ENCODE measurements at places on chromosomes 7 and 10.

GRCh38 chr7:77353407-77353721 lies 62.8 kb downstream of the GSAP start:
- DNase-seq: no peak

DNA sequence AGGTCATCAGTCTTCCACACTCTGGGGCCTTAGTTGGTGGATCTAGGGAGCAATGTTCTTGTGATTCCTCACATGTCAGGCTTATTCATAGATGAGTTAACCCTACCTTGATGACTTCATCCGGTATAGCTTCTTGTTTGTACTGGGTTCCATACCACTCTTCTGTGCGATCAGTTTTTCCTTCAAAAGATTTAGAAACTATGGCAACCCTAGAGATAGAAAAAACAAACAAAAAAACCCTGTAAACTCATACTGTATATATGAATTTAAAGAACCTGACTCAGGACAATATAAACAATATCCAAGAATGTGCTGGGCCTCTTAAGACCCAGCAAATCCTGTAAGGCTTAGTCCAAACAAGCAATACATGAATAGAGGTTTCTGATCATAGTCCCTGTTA lies 83.5 kb downstream of the IDE start:
- DNase-seq: no peak

DNA sequence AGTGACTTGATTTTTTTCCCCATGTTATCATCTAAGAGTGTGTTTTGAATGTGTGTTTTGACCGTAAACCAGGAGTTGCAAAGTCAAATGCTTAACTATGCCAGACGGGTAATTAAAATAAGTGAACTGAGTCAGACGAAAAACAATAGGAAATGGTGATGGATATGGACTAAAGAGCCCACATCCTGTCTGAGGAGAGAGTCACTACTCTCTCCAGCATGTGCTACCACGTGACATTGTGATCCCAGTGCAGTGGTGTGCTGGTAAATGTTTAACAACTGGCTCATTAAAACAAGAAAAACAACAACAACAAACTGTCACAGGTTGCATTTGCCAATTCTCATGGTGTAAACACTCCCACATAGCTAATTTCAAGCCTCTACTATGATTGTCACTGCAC lies 164.3 kb downstream of the SUGCT start:
- no peak for DNase-seq

DNA sequence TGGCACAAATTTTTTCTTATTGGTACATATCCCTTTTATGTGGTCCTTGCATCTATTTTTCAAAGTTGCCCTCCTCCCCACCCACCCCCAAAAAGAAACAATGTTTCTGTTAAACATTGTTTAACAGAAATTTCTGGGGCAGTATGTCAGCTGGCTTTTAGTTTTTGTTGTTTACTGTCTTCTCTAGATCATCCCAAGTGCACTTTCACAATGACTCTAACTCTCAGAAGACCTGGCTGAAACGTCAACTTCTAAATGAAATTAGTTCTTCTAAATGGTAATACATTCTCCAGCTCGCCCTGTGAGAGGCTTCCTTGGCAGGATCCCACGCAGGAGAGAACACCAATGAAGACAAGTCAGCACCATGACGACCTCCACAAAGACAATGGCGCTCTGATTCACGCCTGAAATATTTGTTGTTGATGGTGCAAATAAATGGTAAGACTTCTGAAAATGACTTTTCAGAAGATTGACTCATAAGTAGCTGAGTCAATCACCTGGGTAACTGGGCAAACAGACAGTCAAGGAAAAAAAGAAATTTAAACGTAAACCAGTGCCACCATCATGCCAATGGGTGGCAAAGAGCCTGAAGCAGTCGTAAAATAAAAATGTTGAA lies 293.7 kb downstream of the FZD1 start:
- DNase-seq: no peak

DNA sequence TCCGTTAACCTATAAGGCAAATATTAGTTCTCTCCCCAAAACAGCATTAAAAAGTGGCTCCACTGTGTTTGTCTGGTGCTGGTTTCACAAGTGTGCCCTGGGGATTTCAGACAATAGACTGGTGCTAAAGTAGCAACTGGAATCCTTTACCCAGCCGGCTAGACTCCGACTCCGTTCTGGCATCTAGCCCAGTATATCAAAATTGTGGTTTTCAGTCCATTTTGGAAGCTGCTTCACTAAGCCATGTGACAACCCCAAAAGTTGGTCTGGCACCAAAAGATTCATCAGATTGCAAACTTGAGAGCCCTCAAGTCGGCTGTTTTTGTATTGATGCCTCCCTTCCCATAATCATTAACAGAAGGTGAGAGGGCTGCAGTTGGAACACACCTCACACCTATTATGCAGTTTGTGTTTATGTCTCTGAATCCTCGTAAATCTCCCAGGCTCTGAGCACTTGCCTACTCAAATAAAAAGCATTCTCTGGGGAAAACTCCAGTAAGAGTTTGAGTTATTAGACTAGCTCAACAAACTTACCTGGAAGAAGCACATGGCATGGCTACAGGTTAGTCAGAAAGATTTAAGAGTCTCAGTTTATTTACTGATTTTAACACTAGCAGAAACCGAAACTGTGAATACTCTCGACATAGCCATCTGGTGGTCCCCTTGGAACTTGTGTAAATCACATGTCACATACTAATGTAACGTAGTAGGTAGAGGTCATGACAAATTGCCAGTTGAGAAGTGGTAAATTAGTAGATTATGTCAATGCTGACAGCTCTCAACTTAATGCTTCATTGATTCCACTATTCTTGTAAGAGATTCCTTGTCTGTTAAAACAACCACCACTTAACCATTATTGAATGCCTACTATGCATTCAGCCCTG lies 14.8 kb upstream of the WNT16 start:
- DNase-seq: no peak

- no peak for DNase-seq
These were observed 25.3 kb downstream of the CCDC126 start for GRCh38 chr7:23622506-23622925.

GRCh38 chr7:5697754-5698424 lies 83.6 kb downstream of the RNF216 start:
- DNase-seq: no peak

GRCh38 chr7:24690251-24690650 lies 67.0 kb downstream of the GSDME start:
- DNase-seq: peak; percentile 61

DNA sequence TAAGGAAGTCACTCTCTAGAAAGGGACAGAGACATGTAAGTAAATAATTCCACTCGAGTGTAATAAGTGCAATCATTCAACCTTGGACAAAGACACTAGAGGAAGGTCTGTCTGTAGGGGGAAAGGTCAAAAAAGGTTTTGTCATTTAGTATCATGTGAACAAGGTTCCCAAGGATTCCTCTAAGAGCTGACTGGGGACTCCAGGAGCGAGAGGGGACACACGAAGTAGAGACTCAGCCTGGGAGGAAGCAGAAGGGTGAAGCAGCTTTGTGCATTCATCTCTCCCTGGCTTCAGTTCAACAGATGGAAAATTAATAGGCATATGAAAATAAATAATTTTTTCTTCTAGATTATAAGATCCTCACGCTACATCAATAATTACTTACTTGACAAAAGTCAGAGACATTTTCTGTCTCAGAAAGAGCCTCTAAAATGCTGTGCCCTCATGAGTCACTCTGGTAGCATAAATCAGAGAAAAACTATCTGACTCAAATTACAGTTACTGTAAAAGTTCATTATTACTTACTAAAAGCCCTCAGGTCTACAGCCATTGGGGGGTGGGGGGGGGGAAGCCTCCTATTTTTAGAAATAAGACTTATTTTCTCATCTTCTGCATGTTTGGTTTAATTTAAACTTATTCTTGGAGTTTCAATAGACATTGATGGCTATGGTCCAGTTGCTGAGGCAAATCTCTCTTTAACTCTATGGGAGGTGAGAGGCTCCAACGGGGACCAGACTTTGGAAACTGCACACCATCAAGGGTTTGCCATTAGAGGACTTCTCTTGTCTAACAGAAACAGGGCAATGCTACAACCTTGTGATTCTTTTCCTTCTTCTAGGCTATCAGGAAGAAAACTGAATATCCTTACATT lies 275.1 kb upstream of the KLF14 start:
- peak; percentile 35 for DNase-seq

- DNase-seq: no peak
These were observed 414.0 kb upstream of the MKI67 start for GRCh38 chr10:128540128-128540762.

GRCh38 chr10:4846775-4847174 lies 20.8 kb downstream of the AKR1E2 start:
- no peak for DNase-seq

GRCh38 chr7:149248777-149249176 lies 9.3 kb downstream of the ZNF212 start:
- DNase-seq: no peak

GRCh38 chr7:31340051-31340450 lies 475 bp downstream of the NEUROD6 start:
- no peak for DNase-seq

- peak; percentile 55 for DNase-seq
These were observed 70.8 kb downstream of the CHN2 start for GRCh38 chr7:29265208-29265923.

DNA sequence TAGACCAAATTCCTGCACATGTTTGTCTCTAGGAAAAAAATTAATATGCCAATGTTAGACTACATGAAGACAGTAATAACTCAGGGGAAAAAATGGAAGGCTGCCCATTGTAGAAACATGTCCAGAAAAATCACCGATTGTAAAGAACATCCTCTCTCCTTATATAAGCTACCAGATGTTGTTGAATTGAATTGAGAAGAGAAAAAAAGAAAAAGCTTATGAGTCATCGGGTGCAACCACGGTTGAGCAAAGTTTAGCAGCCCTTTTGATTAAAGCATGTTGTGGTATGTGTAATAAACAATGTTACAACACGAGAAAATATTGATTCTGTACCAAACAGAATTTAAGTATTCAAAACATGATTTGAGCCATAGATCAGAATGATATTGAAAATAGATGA lies 102.3 kb upstream of the ARHGAP21 start:
- DNase-seq: peak; percentile 4

DNA sequence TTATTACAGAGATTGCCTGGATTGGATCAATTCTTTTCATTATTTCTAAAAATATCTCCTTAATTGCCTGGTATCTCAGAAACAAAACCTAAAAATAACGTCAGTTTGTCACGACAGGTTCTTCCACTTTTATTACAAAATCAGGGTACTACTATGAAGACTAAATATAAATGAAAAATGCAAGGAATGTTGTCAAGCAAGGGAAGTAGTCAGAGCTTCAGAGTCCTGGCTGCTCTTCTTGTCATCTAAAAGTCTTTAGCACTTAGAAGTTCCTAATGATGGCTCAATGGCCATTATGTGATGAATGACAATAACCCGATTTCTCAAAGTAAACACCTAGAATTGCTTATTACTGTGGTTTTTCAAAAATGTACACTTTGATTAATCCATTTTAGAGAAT lies 192.2 kb downstream of the SEMA3A start:
- no peak for DNase-seq

DNA sequence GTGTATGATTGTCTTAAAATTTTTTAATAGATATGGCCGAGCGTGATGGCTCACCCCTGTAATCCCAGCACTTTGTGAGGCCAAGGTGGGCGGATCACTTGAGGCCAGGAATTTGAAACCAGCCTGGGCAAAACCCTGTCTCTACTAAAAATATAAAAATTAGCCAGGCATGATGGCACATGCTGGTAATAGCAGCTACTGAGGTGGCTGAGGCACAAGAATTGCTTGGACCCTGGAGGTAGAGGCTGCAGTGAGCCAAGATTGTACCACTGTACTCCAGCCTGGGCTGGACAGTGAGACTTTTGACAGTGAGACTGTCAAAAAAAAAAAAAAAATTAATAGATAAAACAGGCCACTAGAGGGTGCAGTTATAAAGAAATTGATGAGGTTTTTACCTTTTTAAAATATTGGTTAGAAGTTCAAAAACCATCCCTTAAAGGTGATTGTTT lies 20.5 kb downstream of the NOM1 start:
- DNase-seq: no peak

DNA sequence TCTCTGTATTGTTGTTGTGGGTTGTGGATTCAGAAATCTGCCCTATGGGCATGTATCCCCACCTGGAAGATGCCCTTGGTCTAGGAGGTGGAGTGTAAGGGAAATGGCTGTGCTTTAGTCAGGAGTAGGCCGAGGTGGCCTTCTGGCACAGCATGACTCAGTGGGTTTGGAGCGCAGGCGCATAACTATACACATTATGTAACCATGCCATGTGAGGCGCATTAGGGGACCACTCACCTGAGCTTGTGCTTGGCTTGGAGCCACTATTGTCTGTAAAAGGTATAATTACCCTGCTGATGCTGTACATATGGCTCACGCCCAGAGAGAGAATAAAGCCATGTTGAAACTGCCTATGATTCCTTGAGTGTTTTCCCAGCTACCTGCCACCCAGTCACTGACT lies 20.6 kb upstream of the ADAMTS14 start:
- no peak for DNase-seq

DNA sequence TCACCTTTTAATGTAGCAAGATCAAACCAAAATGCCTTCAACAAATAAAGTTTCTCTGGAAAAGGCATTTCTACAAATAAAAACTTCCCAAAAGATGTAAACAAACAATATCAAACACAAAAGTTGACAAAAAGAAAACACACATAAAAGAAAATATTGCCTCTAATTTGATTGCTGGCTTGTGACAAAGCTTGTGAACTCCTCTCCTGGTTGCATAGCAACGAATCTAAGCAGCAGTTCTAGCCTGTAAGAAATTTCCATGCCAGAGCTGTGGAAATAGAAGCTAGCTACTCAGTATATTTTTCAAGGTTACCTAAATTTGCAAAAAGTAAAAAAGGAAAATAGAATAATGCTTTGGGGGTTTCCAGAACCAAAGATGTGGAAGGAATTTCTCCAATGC lies 173.9 kb upstream of the CDK1 start:
- no peak for DNase-seq

DNA sequence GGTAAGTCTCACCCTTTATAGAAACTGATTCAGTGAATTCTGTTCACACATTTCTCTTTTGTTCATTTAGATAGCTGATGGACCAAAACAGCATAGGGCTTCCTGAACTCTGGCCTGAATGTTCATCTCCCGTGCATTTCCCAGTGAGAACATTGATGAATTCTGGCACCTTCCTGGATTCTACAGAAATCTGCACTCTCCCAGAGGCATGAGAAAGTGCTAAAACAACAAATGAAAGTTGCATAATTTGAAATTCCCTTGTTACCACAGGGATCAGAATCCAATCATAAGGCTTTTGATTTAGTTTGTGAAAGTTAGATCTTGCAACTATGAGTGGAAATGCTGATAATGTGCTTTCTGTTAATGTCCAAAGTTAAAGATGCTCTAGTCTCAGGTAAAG lies 29.7 kb upstream of the SCIN start:
- no peak for DNase-seq

- DNase-seq: no peak
These were observed 546.8 kb downstream of the PHTF2 start for GRCh38 chr7:78345293-78345911.

GRCh38 chr10:132138596-132138995 lies 48.2 kb upstream of the DPYSL4 start:
- no peak for DNase-seq

DNA sequence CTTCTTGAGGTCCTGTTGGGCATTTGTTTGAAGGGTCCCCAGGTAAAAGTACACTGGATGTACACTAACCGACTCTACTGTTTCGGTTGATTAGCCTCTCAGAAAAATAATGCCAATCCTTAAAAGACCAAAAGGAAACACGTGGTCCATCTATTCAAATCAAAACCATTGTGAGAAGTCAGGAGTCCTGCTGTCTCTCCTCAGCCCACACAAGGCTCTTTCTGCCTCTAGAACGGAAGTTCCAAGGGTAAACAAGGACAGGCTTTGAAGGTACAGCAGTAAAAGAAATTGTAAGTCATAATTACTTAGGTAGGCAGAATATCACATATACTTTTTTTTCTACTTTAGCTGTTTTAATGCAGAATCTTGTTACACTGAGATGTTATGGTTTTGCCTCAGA lies 71.7 kb upstream of the TPK1 start:
- DNase-seq: no peak

All from inflammatory macrophage treated with lipopolysaccharide for 4 hours (primary cell).